ENCODE measurements at places on chromosomes 5 and 9.

GRCh38 chr5:4625206-4625896, 514.8 kb upstream of the ADAMTS16 start:
- no peak for DNase-seq

GRCh38 chr9:3200331-3200774, 325.4 kb downstream of the RFX3 start:
- DNase-seq, result no peak

- DNase-seq, result no peak
Observed at GRCh38 chr5:58937031-58937681, 354.3 kb downstream of the RAB3C start.

DNA sequence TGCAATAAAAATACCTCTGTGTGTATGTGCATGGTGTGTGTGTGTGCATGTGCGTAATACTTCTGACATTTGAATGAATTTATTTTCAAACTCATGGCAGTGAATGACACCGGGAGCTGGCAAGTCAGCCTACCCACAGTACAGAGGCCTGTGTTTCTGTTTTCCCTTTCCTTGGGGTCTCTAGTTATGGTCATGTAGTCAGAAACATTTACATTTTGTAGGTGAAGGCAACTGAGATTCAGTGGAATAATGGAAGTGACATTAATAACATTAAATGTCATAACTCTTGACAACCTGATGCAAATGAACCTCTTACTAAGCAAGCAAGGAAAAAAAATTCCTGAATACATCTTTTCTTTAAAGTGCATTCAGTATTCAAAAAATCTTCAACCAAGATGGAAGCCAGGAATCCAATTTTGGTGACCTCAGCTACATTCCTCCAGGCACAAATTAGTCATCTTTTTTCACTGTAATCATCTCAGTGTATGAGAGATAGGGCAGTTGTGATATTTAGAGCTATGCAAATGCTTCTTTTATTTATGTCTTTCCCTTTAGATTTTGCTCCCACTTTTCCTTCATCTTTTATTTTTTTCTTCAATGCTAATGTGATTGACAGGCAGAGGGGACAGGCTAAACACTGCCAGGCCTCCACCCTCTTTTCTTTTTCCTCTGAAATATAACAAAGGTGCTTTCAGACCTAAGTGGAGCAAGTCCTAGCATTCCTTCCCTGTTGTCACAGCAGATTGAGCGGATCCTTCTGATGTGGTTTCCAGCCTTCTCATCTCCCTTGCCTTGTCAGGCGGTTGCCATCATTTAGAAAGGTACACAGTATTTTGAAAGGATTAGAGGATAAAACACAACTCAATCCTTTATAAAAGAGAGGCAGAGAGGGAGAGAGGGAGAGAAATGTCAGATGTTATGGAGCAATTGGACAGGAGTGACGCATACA, 569.8 kb upstream of the ADAMTS16 start:
- no peak for DNase-seq

GRCh38 chr5:93782978-93783377, 41.6 kb upstream of the POU5F2 start:
- no peak for DNase-seq

DNA sequence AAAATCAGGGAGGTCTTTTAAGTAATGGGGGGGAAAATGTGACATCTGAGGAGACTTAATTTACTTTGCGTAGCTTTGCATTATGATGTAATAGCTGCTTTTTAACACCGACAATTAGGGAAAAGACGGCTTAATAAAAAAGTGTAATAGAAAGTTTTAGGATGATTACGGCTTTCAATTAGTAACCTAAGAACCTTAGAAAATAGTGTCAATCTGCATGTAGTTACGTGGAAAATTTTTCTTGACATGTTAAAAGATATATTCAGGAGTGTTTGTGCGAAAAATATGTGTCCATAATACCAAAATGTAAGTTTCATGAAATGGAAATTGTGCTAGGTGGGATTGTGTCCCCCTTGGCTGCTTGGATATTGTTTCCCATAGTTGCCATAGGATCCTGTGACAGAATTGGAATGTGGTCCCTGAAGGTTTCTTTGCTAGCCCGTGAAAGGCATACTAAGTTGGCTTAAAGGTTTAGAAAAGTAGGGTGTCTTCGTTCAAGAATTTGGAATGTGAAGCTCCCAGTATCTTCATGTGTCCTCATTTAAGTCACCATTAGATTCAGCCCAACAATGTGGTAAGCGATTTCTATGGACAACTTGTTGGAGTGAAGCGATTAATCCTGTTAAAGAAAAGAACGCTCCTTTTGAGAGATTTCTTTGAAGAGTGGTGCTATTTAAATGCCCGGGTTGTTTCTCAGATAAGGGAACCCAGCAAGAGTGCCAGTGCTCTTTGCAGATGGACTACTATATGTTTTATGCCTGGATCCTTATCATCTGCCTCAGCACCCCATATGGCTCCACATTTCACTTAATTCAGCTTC, 2.0 kb downstream of the RGMB start:
- DNase-seq, result no peak

DNA sequence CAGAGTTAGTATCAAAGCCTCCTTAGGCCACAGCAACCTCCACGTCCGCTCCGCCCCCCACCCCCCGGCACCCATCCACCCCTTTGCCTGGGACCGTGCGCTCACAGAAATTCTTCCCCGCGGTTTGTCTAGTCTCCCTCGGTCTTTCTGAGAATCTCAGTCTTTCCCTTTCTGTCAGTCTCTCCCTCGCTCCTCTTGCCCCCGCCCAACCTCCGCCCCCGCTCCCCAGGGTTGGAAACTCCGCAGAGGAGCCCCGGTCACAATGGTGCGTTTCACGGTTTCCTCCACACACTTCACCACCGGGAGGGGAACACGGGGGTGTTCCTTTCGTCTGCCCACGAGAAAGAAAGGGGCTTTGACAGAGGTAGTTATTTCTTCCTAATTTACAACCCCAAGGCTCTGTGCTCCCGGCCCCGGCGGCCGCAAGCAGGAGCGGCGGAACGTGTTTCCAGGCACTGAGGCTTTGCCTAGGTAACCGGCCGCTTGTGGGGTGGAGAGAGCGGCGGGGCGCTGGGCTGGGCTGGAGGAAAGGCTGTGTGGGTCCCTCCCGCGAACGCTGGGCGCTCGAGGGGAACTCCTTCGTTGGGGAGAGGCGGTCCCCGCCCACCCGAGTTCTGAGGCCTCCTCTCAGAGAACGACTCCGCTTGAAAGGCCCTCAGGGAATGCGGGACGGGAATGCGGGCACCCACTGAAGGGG, 2.1 kb downstream of the NR4A3 start:
- DNase-seq, result peak; percentile 57

DNA sequence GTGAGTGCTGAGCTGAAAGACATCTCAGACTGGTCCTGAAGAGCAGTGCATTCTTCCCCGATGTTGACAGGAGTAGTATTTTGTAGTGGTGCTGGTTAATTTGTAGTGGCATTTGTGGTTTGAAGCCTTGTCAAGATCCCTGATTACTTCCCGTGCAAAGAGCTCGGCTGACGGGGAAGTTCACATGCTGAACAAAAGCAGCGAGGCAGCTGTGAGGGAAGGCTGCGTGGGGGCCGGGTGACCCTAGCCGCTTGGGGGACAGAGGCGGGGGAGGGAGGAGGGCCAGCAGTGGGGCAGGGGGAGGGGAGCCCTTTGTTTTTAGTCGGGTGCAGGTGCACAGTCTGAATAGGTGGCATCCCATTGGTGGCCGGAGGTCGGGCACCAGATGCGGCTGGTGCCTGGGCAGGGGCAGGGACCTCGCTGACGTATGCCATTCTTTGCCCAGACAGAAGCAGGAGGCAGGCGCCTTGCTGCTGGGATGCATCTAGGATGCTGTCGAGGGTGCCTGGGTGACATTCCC, 64.7 kb downstream of the CRB2 start:
- DNase-seq, result no peak

DNA sequence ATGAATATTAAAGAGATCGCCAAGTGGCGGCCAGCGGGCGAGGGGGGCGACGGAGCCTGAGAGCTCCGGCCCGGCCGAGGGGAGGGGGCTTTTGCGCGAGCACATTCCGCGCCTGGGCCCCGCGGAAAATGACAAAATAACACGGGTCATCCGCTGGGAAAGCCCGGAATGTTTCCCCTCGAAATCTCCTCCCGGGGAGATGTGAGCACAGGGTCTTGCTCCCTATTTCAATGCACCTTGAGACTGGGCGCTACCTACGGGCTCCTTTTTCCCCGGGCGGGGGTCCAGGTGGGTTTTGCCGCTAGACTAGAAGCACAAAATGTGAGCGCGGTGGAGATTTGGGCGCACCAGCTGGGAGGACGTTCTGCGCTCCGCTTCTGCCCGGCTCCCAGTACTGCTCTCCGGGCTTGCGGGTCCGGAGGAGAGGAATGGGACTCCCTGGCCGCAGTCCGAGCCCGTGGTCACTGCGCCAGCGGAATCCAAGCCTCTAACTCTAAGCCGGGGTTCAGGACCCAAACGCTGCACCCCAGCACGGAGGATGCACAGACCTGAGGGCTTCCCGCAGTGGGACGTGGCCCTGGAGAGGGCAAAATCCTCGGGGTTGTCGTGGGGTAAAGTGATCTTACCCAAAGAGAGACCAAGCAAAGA, 2.8 kb upstream of the PRDM12 start:
- DNase-seq, result no peak

DNA sequence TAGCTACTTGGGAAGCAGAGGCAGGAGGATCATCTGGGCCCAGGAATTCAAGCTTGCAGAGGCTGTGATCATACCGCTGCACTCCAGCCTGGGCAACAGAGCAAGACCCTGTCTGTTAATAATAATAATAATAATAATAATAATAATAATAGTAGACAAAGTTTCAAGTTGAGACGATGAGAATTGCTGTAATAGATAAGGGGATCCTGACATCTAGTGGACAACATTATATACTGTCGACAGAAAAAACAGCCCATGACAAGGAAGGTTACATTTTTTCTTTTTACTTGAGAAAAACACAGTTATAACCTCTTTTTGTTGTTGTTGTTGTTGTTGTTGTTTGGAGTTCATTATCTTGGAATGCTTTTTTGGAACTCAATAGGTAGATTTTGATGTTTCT, 35.3 kb downstream of the NDFIP1 start:
- peak; percentile 41 for DNase-seq

DNA sequence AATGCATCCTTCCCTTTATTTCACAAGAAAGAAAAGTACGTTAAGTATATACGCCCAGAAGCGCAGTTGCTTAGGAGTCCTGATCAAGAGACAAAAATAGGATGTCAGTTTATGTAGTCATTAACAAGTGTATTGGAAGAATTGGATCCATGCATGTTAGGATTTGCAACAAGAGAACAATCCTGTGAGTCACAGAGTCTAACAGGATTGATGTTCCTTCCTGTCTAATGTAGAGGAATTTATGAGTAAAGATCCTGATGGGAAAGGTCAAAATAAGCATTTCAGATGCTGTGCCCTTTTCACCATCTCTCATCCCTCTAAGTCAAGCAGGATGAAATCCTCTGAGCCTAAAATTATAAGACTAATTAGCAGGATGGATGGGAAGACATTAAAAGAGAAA, 406.0 kb upstream of the GRIA1 start:
- no peak for DNase-seq

DNA sequence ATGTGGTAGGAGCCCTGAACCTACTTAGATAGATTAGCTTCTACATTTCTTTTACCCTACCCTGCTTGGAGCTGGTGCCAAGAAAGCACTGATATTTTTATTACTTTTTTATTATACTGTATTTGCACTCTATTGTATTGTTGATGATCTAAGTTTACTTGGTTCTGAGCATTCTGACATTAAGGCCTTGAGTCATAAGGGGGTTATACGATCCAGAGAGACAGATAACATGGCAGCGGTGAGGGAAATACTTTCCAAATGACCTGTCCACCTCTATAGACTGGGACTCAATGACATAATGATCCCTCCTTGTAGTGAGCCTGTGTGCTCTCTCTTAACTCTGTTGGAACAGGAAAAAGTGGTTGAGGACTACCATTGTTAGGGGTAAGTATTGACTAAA, 176.3 kb downstream of the MAN2A1 start:
- no peak for DNase-seq

GRCh38 chr9:77908293-77908692, 123.3 kb downstream of the GNAQ start:
- no peak for DNase-seq

GRCh38 chr5:15791859-15792258, 291.9 kb downstream of the FBXL7 start:
- no peak for DNase-seq

DNA sequence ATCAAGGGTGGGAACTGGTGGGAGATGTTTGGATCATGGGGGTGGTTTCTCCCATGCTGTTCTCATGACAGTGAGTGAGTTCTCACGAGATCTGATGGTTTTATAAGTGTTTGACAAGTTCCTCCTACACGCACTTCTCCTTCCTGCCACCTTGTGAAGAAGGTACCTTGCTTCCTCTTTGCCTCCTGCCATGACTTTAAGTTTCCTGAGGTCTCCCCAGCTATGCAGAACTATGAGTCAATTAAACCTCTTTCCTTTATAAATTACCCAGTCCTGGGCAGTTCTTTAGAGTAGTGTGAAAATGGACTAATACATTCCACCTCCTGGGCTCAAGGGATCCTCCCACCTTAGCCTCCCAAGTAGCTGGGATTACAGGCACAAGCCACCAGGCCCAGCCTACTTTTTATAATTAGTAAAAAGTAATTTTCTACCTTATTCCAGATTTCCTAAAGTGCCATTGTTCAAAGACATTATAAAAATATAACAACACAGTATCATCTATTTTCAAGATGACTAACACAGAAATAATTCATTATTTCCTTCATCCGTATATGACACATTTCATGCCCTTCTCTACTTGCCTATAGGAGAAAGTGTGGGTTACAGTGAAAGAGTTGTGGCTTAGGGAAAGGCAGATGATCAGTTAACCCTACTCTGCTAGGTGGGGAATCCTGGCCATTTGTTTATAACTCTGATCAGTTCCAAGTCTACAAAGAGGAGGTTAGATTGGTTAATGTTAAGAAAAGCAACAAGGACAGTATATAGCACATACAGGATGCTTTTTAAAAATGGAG, 99.9 kb downstream of the TTC39B start:
- DNase-seq, result peak; percentile 15

GRCh38 chr5:170534177-170534576, 30.4 kb downstream of the KCNIP1 start:
- no peak for DNase-seq

GRCh38 chr5:7850395-7851239, at the start of gene CFAP90:
TSS of gene CFAP90 (minus strand) at chr5:7851133. CDS start at chr5:7851021, 112 bp downstream.
- no peak for DNase-seq

DNA sequence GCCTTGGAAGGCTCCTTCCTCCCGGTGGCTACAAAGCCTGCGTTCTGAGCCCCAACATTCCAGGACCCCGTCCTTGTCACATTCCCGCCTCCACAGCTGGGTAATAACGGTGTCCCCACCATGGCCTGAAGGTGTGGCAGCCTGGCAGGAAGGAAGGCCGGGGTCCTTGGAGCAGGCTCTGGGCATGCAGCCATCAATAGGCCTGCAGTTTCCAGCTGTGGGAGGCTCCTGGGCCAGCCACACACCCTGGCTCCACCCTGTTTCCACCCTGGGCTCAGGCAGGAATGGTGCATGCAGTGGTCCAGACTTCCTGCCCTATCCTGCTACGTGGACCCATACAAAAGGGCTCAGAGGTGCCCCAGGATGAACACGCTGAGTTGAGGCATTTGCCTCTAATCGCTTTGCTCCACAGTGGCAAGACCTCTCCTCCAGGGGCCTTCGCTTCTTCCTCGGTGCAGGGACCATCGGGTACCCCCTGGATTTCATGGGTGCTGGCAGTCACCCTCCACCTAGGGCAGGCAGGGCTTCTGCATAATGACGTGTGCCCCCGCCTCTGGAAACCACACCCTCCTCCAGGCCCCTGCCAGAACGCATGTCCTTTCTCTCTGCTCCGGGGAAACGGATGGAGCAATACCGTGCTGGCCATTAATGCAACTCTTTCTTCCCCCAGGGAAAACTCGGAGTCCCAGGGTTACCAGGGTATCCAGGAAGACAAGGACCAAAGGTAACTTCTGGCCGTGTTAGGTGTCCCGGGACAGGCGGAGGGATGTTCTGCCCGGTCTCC, 95.1 kb upstream of the FCN2 start:
- DNase-seq, result no peak

GRCh38 chr9:32991897-32992594, 9.4 kb downstream of the APTX start:
- no peak for DNase-seq

Data from activated CD4-positive, alpha-beta T cell treated with anti-CD3 and anti-CD28 coated beads, Interleukin-2, amount 50 U/mL, for 16 hours (primary cell).